ENCODE measurements at places on chromosomes 5 and 9. TPM values are rescaled to one million over a fixed set of nuclear protein-coding genes. Genes with fewer than 3 reads are reported as not detected.
A peak's percentile ranks its signal among the peaks of the same experiment; 100 is the strongest.

The SPINK1 gene
- not detected for total RNA-seq

The HEMGN gene
- total RNA-seq = not detected

The FBP2 gene
- total RNA-seq = not detected

The FOXD1 gene
- 0.20 TPM for total RNA-seq

The LHX6 gene
- total RNA-seq = 18.4 TPM

- no peak for DNase-seq
Observed at GRCh38 chr9:86943201-86944113, 3.8 kb downstream of the GAS1 start.

DNA sequence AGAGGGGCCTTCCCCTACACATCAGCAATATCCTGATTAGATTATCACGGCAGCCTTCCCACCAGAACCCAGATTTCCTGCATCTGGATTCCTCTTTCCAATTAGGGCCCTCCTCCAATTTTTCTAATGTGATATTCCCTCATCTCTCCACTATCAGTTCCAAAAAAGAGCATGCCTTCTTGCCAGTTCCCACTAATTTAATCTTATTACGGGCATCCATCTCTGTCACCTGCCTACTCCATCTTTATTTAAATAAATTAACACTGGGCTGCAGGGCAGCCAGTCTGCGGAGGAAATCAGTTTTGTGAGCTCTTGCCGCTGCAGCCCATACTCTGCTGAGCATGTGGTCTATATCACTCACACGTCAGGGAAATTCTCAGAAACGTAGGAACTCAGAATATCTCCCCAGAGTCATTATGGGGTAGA is 16.6 kb upstream of the FBP2 start:
- no peak for DNase-seq

DNA sequence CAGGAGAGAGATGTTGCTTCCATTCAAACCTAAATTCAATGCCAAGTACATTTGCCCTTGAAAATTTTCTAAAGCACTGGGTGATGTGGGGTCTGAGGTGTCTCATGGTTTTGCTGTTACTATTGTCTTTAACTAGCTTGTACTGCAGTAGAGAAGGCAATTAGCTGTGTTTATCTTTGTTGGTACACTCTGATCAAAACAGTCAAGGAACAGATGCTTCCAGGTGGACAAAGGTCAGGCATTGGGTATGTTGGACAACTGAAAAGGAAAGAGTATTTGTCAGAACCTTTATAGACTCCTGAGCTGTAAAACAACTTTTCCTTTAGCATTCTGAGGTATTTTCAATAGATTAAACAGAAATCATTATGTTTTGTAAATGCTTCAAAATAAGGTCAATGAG is 2228.7 kb upstream of the WWC1 start:
- no peak for DNase-seq

DNA sequence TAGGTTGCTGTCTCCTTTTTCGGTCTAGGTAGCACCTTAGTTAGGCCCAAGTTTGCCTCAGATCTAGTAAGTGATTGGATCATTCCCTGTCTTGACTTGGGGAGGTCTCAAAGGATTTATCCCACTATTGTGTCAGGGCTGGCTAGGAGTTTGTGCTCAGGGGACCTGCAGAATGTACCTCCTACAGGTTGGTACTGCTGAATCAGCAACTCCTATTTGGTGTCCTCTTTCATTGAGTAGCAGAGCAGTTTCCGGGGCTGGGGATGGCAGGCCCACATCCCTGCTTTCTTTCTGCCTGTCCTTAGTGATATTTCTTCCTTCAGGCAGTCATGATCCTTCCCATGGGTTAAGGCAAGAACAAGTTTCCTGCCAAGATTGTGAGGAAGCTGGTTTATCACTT is 192.9 kb upstream of the CCNH start:
- DNase-seq = no peak

- DNase-seq = no peak
Observed at GRCh38 chr9:136981588-136982231, 1.1 kb upstream of the LCNL1 start.

- no peak for DNase-seq
Observed at GRCh38 chr5:176646707-176647029, 616 bp upstream of the TSPAN17 start.

GRCh38 chr5:145062280-145063062 is 772.7 kb downstream of the PRELID2 start:
- DNase-seq = no peak

DNA sequence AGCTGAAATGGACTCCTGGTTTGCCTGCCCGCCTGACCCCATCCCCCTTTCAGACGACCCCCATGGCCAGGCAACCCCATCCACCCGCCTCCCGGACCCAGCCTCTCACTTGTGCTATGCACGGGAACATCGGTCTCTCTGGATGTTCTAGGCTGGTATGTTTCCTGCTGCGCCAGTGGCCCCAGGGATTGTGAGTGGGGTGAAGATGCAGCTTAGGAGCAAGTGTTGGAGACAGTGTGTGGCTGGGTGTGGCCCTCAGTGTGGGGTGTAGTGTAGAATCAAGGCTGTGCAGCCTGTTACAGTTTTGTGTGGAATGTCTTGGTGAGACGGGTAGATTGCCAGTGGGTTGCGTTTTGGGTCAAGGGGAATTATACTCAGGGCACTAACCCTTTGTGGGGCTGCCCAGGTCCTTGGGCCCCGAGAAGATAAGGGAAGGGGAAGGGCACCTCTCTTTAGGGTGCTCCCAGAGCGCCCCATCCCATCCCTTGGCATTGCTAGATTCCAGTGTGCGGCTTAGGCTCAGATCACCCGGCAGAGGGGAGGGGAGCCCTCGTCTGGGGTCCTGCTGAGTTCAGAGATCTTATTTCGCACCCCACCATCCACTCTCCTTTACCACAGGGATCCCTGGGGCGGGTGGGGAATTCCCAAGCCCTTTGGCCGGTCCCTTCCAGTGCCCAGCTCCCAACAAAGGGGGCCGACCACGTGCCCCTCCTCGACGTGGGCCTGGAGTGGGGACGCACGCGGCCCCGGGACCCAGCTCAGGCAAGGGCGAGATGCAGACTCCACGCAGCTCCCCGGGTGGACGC is 4.6 kb downstream of the IER5L start:
- no peak for DNase-seq

DNA sequence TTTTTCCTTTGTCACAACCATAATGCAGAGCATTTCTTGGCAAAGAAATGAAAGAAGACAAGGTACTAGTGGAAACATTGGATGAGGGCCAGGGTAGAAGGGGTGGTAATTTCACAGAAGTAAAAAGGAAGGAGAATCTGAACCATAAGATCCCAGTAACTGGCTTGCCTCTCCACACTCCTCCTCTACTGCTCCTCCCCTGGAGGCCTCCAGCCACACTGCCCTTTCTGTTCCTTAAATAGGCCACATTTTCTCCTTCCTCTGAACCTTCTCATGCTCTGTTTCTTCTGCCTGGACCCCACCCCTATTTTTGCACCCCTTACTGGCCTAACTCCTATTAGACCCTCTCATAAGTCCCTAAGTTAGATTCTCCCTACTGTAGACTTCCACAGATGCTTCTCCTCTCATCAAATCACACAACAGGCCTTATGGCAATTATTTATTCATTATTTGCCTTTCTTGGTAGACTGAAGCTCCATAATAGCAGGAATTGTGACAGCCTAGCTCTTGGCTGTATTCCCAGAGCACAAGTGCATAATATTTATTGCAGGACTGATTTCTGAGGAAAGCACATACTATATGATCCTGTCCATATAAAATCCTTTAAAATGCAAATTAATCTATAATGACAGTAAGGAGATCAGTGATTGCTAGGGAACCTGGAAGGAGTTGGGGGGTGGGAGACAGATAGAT is 31.3 kb upstream of the GRIA1 start:
- no peak for DNase-seq

GRCh38 chr9:129597355-129598088 is 23.4 kb downstream of the C9orf50 start:
- DNase-seq = peak; percentile 34

- no peak for DNase-seq
Observed at GRCh38 chr5:44665101-44665701, 143.5 kb upstream of the MRPS30 start.

GRCh38 chr5:176364765-176365350 is 429 bp upstream of the ARL10 start:
- no peak for DNase-seq

- DNase-seq = peak; percentile 39
Observed at GRCh38 chr9:14310311-14310710, 3.6 kb downstream of the NFIB start.

- DNase-seq = no peak
Observed at GRCh38 chr5:89613222-89613956, 730.4 kb upstream of the MEF2C start.

DNA sequence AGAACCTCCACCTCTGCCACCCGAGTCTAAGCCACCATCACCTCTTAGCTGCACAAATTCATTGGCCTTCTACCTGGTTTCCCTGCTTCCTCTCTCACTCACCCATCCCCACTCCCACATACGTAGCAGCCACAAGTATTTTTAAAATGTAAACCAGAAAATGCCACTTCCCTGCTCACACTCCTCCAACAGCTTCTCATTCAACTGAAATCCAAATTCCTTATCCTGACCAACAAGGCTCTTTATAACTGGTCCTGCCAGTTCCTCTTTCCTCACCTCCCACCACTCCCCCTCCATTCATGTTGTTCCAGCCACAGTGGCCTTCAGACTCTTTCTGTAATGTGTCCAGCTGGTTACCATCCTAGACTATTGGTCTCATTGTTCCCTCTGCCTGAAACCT is 25.0 kb upstream of the PALM2AKAP2 start:
- no peak for DNase-seq

- peak; percentile 44 for DNase-seq
Observed at GRCh38 chr9:70883056-70883455, 238.4 kb downstream of the TRPM3 start.

DNA sequence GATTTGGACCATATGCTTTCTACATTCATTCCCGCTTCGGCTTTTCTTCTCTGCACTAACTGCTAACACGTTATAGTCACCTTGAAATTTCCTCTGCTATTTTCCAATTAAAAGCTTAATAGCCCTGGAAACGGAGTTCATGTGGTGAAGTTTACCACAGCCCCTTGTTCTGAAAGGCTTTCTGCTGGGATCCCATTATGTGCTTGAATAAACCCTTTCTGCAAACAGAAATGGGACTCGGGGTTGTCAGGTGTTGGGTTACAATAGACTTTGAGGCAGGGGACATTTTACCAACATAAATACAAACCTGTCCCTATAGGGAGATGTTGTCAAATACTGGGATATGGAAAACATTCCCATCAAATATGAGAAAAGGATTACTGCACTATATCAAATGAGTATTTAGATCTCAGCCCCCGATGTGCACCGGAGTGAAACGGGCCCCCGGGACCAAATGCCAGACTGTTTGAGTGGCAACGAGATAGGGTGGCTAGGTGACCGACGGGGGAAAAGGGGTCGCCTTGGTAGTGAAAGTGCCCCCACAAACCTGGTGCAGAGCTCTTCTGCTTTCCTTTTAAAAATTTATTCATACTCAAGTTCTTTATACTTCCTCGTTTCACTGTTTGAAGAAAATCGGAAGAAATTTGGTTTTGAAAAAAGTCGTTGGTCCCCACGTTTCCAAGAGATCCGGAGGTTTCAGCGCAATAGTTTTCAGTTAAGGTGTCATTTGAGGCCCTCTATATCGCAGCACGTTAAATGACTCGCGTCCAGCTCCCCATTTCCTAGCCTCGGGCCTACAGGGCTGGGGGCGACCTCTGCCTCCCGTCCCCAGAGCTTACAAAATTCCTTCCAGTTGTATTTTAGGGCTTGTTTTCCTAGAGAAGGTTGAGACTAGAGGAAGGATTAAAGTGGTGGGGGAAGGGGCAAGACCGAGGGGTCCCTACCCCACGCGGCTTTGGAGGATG is 2.1 kb upstream of the DMRT3 start:
- no peak for DNase-seq

DNA sequence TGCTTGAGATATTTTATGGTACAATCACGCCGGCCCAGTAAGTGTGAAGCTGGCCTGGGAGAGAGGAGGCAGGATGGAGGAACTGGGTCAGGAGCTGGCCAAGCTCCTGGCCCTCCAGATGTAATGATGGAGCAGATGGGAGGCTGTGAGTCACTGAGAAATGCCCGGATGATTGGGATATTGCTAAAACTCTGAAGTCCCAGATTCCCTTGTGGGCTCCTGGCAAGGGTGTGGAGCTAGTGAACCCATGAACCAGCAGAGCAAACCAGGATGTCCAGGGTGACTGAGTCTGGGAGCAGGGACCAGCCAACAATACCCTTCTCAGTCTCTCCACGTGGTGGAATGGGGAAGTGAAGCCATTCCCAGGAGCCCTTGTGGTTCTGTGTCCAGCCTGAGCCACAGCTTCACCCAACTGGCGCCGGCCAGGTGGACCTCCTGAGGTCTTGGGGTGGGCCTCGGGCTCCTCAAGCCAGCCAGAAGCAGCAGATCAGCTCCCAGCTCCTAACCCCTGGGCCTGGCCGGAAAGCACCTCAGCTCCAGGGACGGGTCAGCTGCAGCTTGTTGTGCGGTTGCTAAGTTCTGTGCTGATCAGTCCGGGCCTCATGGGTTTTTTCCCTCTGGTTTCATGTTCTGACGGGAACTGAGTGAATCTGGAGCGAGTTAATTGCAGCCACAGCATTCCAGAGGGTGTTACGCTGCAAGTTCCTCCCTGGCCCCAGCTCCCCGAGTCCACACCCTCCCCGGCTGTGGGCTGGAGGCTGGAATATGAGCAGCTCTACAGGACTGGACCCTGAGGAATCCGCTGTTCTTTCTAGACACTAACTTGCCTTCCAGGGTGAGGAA is 37.6 kb downstream of the DUSP1 start:
- peak; percentile 62 for DNase-seq

DNA sequence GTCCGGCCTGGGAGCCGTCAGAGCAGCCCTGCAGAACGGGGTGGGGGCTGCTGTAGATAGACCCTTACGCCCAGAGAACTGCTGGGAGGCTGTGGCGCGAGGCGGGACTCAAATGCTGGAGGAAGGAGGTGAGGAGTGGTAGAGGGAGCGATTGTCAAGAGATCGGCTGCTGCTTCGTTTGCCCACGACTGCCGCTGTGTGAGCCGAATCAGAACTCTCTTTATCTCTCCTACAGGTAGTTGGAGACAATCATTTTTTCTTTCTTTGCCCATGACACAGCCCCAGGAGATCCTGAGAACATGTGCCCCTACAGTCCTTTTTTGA is 456 bp downstream of the ZNF79 start:
- DNase-seq = no peak

- no peak for DNase-seq
Observed at GRCh38 chr5:107555425-107556090, 115.2 kb downstream of the EFNA5 start.

DNA sequence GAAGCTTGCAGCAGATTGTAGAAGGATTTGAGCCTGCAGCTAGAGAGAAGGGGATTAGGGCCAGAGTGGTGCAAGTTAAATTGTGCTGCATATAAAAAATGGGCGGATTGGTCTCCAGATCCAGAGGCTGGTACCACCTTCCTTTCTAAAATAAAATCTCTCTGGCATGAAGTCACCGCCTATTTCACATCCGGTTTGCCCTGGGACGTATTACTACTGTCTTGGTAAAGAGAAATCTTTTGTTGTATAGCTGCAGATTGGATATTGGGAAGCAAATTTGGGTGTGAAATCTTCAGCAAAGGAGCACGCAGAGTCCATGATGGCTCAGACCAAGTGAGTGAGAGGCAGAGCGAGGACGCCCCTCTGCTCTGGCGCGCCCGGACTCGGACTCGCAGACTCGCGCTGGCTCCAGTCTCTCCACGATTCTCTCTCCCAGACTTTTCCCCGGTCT is at the start of gene GABRA1:
Gene GABRA1 (plus strand): TSS at position 180 of the 451 bp plus-strand sequence. CDS start 2,691 bp downstream, outside the sequence.
- DNase-seq = no peak

Measured in endothelial cell of umbilical vein (primary cell).